ENCODE measurements at places on chromosomes 3 and 15. TPM values are rescaled to one million over a fixed set of nuclear protein-coding genes. Genes with fewer than 3 reads are reported as not detected.

SEMA6D gene
- 13.8 TPM for total RNA-seq

LRRK1 gene
- total RNA-seq: 29.3 TPM

TMEM108 gene
- 4.9 TPM for total RNA-seq

GNAT1 gene
- total RNA-seq: not detected

DNA sequence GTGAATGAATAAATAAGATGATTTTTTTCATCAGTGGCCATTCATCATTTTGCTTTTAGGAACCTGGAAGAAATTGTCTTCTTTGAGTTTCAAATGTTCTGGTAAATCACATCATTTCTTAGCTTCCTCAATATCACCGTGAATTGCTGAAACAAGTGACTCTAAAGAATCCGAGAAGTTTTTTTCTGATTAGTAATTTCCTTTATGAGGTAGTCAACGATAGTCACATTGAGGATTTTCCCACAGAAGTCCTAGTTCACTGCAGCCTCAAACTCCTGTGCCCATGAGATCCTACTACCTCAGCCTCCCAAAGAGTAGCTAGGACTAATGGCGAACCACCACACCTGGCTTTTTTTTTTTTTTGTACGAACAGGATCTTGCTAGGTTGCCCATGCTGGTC, 3.6 kb upstream of the TMPRSS7 start:
- DNase-seq: no peak

DNA sequence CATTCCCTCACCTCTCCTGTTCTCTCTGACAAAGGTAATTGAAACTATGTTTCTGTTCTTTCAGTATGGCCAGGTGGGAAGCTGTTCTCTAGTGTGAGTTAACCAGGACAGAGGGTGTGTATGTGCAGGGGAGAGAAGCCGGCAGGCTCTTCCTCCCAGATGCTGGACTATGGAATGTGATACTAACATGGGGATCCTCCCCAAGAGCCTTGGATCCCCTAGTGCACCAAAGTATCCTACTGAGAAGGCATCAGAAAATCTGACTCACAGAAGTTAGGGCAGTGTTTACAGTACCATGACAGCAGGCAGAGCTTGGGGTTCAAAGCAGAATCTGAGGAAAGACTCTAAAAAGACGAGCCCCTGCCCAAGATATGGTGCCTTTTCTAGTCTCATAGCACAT, 123.1 kb downstream of the APBA2 start:
- DNase-seq: no peak

DNA sequence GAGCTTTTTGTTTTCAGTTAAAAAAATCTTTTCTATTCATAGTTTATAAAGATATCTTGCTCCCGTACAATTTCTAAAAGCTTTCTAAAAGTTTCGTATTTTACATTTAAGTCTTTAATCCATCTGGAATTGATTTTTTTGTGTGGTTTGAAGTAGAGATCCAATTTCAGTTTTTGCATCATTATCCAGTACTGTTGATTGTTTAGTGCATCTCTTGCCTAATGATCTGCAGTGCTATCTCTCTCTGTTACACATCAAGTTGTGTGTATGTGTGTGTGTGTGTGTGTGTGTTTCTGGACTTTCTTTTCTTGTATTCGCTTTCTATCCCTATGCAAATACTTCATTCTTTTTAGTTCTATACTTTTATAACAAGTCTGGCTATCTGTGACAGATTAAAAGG, 605.8 kb upstream of the DPPA4 start:
- no peak for DNase-seq

DNA sequence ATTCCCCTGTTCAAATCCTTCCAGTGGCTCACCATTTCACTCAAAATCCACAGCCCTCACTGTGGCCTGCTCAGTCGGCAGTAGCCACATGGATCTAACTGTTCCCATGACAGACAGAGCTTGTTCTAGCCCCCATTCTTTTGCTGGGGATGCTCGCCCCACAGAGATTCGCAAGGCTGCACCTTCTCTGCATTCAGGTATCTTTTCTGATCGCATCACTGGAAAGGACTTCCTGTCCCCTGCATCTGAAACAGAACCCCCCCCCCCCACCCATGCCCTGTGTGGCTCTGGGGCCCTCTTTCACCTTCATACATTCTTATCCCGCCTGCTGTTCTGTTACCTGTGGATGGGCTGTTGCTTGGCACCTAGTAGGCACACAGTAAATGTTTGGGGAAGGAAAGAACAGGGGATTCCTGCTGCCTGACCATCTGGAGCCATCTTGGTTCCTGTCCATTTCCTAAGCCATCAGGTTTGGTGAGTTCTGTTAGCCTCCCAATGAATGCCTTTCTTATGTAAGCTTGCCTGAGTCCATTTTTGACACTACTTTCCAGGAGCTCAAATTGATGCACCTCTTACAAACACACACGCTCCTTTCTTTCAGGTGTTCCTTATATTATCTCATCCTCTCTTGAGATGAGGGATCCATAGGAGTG, 42.9 kb upstream of the PGPEP1L start:
- DNase-seq: no peak

Measured in thyroid gland (tissue), 4 donors.